ENCODE measurements at places on chromosomes 1 and 21.

DNA sequence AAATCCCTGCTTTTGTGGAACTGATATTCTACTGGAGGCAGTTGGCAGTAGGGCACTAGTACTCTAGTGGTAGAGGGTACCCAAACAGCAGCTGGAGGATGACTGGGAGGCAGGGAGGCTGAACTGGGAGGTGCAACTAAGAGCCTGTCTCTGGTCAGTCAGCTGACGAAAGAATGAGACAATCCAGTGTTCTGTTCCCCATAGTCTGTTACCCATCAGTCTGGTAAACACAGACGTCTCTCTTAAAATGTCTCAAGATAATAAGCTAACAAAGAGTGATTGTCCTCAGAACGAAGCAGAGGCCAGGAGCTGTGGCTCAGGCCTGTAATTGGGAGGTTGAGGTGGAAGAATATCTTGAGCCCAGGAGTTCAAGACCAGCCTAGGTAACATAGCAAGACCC lies 30.4 kb downstream of the TFAP2E start:
- DNase-seq = no peak

GRCh38 chr1:207752456-207752998 lies 673 bp downstream of the CD46 start:
- DNase-seq = peak; percentile 4

DNA sequence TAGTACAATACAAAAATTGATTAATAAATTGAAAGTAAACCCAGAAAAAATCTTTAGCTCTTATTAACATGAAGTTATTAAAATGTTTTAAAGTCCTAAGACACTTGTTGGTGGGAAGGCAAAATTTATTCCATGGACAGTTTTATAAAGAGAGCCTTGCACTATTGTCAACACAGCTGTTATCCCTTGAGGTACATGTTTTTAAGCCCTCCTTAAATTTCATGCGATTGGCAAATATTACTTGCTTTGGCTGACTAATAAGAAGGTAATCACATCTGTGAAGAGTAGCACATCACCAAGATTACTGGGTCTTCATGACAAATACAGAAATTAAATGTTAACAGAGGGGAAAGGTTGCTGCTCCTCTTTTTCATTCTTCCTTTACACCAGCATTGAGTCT lies 611.1 kb downstream of the BRINP3 start:
- no peak for DNase-seq

DNA sequence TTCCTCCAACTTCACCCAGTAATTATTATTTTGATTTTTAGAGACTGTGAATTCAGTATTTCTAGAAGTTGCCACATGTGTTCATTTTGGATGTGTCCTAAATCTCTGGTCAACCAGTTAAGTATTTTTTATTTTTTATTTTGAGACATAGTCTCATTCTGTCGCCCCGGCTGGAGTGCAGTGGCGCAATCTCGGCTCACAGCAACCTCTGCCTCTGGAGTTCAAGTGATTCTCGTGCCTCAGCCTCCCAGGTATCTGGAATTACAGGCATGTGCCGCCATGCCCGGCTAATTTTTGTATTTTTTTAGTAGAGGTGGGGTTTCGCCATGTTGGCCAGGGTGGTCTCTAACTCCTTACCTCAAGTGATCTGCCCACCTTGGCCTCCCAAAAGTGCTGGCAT lies 8.0 kb downstream of the MACF1 start:
- no peak for DNase-seq

Data from T-cell (primary cell).